Activated T-helper 1 cell treated with anti-CD3 and anti-CD28 coated beads, Interleukin-2, amount 50 U/mL, for 16 hours (primary cell): ENCODE measurements at places on chromosomes 1 and 21.

GRCh38 chr1:16082283-16083038 is 9.0 kb upstream of the FAM131C start:
- peak; percentile 27 for DNase-seq

GRCh38 chr1:245008761-245009160 is 144.4 kb upstream of the HNRNPU start:
- no peak for DNase-seq

DNA sequence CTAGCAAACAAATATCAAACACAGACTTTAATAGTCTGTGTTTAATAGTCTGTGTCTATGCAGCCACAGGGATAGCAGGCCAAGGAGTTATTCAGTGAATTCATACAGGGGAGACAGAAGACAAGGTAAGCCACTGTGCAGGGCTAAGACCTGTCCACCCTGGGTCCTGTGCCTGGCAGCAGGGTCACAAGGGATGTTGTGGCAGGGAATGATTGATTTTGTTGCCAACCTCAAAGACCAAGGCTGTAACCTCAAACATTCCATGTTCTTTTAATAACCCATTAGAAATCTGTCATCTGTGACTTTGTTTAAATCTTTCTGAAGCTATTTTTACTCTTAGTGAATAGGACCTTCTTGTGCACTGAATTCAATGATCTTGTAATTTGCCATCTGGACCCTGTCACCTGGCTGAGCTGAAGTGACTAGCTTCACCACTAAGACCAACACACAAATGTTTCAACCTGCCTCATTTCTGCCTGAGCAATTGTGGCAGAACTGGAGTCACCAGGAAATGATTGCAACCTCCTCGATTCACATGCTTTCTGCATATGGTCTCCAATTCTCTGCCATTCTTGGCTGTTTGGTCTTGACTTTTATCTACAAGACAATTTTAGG is 154.2 kb downstream of the ASTN1 start:
- DNase-seq, result no peak

- DNase-seq, result no peak
Observed at GRCh38 chr21:32256873-32257620, 21.8 kb downstream of the MIS18A start.

DNA sequence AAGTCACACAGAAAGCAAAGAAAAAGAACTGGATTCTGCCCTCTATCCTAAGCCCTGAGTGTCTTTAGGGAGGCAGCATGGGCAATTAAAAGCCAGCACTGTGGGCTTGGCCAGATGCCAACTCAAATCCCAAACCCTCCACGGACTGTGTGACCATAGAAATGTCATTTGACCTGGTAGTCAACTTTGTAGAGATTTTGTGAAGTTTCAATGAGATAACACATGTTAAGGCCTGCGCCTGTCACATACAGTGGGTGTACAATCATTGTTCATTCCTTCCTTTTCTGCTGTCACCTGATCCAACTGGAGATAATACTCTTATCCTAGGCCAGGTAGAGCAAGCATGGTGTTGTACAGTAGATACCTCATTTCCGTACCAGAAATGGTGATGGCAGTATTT is 54.2 kb downstream of the TMEM53 start:
- DNase-seq, result no peak

GRCh38 chr1:162151900-162152829 is 82.7 kb downstream of the NOS1AP start:
- DNase-seq, result no peak

- no peak for DNase-seq
Observed at GRCh38 chr1:110424699-110425611, 17.5 kb upstream of the LAMTOR5 start.

DNA sequence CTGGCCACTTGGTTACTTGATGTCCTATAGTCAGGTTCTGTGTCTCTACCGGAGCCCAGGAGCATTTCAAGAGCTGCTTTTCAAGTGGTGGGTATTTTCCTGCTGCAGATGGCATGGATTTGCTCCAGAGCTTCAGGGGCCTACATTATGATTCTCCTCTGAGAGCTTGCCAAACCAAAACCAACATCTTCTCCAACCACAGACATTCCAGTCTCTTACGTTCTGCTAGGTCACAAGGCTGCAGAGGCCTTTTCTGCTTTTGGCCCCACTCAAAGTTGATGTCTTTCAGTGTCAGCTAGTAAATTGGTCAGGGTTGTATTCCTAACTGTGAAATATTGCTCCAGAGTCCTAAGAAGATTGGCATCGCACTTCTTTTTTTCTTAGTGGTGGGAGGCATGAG is 14.7 kb upstream of the AQP10 start:
- no peak for DNase-seq

DNA sequence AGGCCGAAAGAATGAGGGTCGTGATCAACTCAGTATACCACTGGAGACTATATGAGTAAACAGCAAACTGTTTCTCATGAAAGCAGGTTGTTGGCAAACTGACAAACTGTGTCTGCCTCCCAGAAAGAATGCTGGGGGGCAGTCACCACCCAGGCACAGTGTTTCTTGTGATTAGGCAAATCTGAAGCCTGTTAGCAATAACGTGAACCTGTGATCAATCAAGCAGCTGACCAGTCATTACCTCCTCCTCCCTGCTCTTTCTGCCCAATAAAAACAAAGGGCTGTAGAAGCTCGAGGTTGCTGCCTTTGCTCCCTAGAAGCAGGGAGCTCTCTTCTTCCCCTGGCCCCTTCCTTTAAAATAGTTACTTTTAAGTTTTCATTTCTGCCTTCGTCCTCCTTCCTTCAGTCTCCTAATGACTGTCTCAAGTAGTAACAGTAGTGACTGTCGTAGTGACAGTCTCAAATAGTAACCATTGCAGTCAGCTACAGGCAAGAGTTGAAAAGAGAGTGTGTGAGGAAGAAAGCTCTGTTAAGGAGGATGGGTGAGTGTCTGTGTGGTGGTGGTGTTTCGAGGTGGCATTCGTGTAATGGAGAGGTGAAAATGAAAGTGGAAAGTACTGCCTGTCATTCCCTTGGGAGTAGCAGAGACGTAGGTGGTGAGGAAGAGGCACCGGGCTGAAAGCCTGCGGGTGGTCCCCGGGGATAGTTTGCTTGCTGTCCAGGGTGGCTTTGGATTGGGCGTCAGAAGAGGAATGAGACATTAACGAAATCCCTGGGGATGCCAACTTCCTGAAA is 14.5 kb downstream of the HHAT start:
- no peak for DNase-seq
